ENCODE measurements at places on chromosomes 11 and 22.

GRCh38 chr11:29211202-29211601, 805.6 kb downstream of the KCNA4 start:
- no peak for DNase-seq

DNA sequence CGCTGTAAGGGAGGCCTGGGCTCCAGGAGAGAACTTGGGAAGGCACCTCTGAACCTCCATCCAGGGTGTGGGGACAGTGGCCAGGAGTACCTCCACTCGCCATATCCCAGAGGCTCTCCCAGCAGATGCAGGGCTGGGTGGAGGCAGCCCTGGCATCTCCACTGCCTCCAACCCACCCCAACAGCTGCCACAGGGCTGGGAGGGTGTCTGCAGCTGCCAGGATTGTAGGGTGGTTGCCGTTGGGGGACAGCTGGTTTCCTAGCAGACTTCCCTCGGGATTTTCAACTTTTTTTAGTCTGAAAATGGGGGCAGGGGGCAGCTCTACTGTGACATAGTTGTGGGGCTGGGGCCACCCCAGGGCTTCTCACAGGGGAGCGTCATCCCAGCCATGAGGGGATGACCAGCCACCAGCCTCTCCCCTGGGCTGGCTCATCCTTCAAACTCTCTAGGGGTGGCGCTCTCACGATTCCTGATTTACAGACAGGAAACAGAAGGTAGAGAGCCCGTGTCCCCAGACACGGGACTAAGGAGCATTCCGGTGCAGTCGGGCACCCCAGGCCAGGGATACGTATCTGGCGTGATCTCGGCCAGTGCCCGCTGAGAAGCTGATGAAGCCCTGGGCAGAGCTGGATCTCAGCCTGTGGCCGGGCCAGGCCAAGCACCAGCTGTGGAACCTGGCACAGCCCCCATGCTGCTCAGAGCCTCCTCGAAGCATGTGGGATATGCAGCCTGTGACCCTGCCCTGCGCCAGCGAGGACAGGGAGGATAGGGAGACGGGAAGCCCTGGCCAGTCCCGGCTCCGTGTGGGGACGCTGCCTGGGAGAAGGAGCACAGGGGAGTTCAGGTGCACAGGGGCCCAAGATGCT, 9.9 kb downstream of the PRR5 start:
- DNase-seq = no peak

DNA sequence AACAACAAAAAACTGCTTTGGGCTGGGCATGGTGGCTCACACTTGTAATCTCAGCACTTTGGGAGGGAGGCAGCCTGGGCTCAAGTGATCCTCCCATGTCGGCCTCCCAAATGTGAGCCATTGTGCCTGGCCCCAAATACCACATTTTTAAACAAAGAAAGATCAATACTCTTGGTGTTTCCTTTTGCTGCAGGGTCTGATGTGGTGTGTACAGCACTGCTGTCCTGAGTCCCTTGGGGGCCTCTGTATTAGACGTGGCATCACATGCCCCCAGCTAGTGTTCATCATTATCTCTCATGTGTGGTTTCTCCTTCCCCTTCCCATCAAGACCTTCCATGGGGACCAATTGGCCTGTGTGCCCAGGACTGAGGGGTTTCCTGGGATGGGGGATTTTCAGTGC, 20.5 kb upstream of the XBP1 start:
- no peak for DNase-seq

DNA sequence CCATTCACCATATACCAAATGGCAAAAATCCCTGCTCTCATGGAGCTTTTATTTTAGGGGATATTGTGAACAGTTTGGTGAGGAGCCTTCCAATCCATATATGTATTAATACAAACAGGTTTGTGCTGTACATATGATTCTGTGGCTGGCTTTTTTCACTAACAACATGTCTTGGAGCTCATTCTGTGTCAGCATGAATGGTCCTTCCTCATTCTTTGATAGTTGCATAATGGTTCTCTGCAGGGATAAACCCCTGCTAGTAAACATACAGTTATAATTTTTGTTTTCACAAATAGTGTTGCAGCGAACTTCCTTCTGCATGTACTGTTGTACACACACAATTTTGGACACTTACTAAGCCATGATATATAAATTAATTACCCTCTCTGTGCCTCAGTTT, 8.3 kb downstream of the PRR5L start:
- DNase-seq = no peak

GRCh38 chr11:15888556-15889345, 467.6 kb downstream of the SOX6 start:
- DNase-seq = no peak

GRCh38 chr11:38169286-38169685, 1571.2 kb upstream of the RAG2 start:
- DNase-seq = no peak

GRCh38 chr11:17256512-17256911, 20.0 kb upstream of the NUCB2 start:
- no peak for DNase-seq

DNA sequence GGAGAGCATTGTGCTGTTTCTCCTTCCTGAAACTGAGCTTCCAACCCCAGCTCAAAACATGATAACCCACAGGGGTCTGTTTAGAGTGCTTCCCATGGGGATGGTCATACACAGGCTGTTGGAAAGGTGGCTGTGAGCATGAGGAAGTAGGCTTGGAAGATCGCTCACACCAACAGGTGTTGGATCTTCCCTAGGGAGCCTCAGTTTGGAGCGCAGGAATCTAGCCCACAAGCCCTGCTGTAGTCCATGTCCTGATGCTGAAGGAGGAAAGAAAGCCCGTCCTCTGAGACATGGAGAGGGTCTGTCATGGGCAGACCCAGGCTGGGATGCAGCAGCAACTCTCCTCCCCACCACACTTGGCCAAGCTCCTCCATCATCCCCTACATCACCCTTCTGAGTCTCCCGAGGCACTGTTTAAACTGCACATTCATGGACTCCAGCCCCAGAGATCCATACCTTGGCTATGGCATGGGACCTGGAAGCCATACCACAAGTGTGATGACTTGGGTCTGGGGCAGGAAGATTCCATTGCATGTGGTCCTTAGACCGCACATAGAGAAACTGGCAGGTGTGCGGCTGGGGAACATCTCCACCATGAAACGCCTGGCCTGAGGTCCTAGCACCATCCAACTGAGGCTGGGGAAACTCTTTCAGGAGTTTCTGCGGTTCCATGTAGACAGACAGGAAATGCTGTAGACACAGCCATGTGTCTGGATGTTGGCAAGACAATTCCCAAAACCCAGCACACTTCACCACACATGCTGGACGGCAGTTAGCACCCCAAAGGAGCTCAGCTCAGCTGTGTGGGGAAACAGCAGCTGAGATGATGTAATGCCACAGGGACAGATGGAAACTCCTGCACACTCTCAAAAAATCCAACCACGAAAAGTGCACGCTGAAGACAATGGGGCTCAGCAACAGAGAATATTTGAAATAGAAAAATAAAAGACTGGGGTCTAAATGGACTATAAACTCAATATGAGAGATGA, 27.6 kb upstream of the TTC12 start:
- no peak for DNase-seq

Measured in bone marrow (tissue), 2 donors.